ENCODE measurements at places on chromosomes 4 and X.
A peak's percentile ranks its signal among the peaks of the same experiment; 100 is the strongest.

DNA sequence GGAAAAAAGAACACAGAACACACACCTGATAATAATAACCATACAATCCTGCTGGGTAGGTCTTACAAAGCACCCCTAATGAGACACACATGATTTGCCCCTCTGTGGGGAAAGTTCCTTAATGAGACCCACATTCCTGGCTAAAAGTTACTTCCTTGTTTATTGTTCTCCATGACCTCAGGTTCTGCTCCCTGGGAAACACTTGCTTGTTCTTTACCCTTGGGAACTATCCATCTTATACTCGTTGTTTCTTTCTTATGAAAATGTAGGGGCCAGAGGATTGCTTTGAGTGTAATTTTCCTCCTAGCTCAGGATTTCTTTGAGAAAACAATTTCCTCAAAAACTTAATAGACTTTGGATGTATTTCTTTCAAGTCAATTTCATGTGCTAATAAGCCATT lies 52.1 kb upstream of the PCDH10 start:
- no peak for DNase-seq

GRCh38 chrX:139023531-139023930 lies 312.0 kb upstream of the FGF13 start:
- DNase-seq = no peak

- no peak for DNase-seq
Measured at GRCh38 chr4:40622913-40623312, 6.8 kb downstream of the RBM47 start.

DNA sequence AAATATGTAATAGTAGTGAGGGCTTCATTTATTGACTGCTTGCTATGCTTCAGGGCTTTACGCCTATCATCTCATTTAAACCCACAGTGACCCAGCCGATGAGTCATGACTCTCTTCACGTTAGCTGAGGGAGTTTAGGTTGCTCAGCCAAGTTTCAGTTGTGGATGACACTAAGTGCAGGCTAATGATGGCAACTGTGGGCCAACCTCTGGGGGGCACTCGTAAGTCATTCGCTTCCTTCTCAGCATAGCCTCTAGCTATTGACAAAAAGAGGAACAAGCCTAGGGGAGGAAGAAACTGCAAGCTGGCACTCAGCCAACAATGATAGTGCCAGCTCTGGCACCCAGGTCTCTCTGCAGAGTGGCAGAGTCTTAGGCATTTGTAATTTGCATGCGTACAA lies 325.0 kb downstream of the ARHGAP10 start:
- no peak for DNase-seq

DNA sequence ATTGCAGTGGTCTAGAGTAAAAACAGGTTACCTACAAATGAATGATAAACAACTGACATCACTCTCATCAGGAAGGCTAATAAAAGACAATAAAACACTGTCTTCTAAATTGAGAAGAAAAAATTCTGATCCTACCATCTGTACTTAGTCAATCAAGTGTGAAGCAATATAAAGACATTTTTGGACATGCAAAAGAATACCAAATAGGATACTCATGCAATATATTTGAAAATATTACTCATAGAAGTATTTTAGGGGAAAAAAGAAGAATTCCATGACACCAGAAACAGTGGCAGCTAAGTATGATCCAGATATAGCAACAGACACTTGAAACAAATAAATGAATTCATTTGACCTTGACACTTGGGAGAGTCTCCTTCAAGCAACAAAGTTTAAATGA lies 63.8 kb upstream of the FAM120C start:
- DNase-seq = no peak

- DNase-seq = no peak
Measured at GRCh38 chrX:123277821-123278220, 93.7 kb downstream of the GRIA3 start.

- DNase-seq = no peak
Measured at GRCh38 chr4:185513489-185514181, 21.7 kb downstream of the PDLIM3 start.

DNA sequence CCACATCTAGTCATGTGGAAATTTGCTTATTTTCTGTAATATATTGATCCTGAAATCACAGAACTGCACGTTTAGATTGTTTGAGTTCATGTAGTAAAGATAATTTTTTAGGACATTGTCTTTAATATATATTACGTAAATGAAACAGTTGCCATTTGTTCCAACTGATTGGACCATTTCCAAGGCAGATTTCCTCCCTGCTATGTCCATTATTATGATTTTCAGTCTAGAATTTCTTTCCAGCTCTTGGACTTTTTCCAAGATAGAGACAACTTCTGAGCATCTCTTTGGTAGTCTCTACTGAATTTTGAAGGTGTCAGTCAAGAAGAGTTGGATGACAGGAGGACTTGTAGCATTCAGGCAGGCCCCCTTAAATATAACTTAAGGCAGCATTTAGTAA lies 94.6 kb downstream of the STIM2 start:
- DNase-seq = no peak

DNA sequence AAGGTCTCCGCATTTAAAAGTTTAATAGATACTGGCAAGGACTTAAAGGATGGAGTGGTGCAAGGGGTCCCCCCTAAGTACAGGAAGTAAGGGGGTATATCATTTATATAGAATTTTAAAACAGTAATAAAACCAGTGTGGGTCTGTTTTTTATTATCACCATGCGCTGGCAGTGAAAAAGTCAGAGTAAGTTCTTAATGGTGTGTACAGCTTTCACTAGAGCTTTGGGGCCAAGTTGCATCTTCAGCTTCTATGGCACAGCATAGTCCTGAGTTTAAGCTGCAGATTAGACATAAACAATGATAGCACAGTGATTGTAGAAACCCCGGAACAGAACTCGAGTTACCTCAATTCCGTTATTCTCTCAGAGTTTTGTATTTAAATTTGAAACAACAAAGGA lies 27.6 kb downstream of the RHOH start:
- DNase-seq = no peak

- no peak for DNase-seq
Measured at GRCh38 chr4:186936496-186937375, 213.1 kb upstream of the FAT1 start.

- DNase-seq = no peak
Measured at GRCh38 chrX:37834937-37835336, 12.4 kb downstream of the DYNLT3 start.

DNA sequence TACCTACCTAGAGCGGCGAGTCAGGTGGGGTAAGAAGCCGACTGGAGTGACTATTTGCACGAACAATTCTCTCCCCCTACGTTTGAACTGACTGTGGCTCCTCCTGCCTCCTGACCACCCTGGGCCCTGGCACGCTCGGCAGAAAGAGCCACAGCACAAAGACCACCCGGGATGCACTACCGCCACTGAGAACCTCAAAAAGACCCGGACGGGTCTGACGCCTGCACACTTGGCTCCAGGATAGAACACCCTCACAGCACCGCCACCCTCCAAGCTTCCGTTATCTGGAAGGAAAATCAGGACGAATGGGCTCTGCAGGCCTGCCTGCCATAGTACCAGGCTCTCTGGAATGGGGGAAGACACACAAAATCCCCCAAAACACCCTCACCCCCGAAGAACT lies 2.2 kb downstream of the LRPAP1 start:
- DNase-seq = no peak

DNA sequence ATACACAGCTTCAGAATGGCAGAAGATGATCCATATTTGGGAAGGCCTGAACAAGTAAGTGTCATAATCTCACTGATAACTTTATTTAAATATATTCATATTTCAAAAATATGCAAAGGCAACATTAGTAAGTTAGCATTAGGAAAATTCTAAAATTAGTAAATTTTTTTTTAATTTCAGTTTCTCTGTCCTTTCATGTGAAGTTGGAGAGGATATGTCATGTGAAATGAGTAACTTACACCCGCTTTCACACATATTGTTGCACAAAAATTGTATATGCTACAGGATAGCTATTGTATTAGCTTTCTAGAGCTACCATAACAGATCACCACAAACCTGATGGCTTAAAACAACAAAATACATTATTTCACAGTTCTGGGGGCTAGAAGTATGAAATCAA lies 24.3 kb downstream of the NFKB1 start:
- no peak for DNase-seq

- DNase-seq = no peak
Measured at GRCh38 chr4:33494150-33494549, 2750.2 kb downstream of the ARAP2 start.

DNA sequence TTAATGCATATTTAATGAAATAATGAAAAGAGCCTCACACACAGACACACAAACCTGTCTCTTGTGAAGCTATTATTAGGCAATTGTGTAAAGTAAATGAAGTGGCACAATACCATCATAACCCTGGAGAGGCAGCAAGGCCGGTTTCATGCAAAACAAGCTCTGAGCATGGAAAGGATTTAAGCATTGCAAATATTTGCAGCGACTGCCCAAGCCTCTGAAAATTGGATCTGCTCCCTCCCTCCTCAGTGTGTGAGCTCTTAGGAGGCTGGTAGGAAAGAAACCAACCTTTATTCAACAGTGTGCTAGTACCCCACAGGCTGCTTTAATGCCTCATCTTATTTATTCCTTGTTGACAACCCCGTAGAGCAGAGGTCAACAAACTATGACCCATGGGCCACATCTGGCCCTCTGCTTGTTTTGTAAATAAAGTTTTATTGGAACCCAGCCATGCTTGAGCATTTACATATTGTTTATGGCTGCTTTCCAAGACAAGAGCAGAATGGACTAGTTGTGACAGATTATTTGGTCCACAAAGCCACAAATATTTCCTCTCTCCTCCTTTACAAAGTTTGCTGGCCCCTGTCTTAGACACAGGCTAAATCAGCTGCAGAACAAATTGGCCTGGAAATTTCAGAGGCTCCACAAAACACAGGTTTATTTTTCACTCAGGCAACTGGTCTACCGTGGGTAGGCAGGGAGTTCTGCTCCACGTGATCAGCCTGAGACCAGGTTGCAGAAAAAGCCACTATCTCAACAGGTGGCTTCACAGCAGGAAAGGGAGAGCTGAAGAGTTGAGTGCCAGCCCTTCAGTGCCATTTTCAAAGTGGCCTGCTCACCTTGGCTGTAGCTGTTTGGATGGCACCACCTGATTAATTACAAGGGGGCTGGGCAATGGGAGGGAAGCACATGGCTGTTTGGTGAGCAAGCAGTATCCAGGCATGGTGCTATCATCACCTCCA lies 16.8 kb downstream of the RS1 start:
- no peak for DNase-seq

GRCh38 chrX:68369559-68369958 lies 63.7 kb downstream of the OPHN1 start:
- DNase-seq = no peak

GRCh38 chr4:102263024-102263787 lies 82.1 kb downstream of the SLC39A8 start:
- no peak for DNase-seq

DNA sequence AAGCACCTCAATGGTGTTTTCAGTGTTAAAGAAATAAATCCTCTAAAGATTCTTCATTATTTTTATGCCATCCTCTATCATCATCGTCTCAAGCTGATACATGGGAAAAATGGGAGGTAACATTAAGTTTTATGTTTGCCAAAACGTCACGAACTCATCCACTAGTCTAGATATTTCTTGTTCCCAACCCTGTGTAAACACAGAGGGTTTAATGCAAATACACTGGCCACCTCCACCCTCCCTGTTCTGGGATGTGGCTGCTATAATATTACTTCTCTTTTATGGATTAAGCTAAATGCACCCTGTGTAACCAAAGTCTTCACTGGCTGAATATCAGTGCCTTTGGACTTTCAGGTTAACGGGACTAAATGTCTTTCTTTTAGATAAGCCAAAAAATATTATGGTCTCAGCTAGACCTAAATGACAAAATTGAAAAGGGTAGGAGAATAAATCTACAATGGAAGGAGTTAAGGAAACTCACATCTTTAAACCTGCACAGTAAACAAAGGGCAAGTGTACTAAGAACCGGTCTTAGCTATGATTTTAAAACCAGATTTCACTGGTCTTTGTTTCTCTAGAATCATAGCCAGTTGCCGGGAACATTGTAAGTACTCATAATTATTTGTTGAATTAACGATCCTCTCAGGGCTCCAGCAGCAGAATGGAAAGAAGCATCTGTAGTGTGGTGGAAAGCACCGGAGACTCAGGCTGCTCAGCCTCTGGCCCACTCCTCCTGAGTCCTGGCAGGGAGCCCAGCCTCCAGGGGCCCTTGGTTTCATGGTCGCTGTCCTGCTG lies 103.5 kb upstream of the NOCT start:
- DNase-seq = peak; percentile 82

- no peak for DNase-seq
Measured at GRCh38 chr4:158314756-158315487, 104.6 kb downstream of the TMEM144 start.

DNA sequence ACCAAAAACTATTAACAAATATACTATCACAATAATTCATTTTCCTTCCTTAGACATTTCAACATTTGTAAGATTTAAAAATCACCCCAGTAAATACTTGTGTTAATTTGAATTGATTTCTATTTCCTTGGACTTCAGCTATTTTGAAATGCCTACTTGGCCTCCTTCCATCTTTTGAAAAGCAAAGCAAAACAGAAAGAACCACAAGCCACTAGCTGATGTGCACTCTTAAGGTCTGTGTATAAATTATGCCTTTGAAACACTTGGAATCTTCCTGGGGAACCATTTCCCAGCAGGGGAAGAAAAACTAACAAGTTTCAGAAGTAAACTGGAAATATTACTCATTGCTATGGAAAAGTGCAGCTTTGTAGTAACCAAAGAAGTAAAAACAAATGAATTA lies 139.8 kb downstream of the CLCN4 start:
- DNase-seq = no peak

- no peak for DNase-seq
Measured at GRCh38 chr4:83328521-83329187, 6.0 kb downstream of the HPSE start.

- DNase-seq = no peak
Measured at GRCh38 chr4:121338518-121338917, 42.3 kb downstream of the QRFPR start.

- no peak for DNase-seq
Measured at GRCh38 chr4:154414371-154414770, 77.2 kb downstream of the DCHS2 start.

- no peak for DNase-seq
Measured at GRCh38 chr4:173171098-173171497, 2.5 kb downstream of the GALNT7 start.

DNA sequence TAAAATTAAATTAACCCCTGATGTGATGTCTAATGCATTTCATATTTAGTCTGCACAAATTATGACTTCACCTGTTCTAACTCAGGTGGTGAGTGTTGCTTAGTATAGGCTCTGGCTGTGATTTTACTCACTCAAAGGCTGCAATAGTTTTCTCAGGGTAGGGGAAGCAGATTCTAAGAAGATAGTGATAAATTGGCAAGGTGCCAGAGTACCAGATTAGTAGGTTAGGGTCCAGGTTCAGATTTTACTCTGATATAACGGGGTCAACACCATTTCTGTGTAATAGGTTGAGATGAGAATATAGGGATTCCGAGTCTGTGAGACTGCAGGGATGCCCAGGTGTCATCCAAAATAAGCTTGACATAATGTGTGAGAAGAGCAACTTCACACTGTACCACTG lies 1049.6 kb downstream of the STIM2 start:
- DNase-seq = no peak

GRCh38 chrX:25389266-25389665 lies 373.5 kb upstream of the ARX start:
- DNase-seq = no peak
